ENCODE measurements at places on chromosomes 6 and 20. TPM values are rescaled to one million over a fixed set of nuclear protein-coding genes. Genes with fewer than 3 reads are reported as not detected.

The EFCAB8 gene
- total RNA-seq, result 2.7 TPM

The GUCA1A gene
- not detected for total RNA-seq

GRCh38 chr6:124714728-124715127 is 247.5 kb upstream of the RNF217 start:
- H3K4me1 ChIP-seq, result no peaks in the 10 kb centered on the region
- no peak overlapping the region for H3K27ac ChIP-seq
- H3K36me3 ChIP-seq, result no peaks in the 10 kb centered on the region
- no peaks in the 10 kb centered on the region for H3K27me3 ChIP-seq
- no peak overlapping the region for H3K4me3 ChIP-seq

GRCh38 chr6:43860285-43860684 is 90.3 kb downstream of the VEGFA start:
- H3K27ac ChIP-seq, result no peak overlapping the region
- no peaks in the 10 kb centered on the region for H3K36me3 ChIP-seq
- peaks cover 19% of the 10 kb centered on the region for H3K27me3 ChIP-seq
- no peaks in the 10 kb centered on the region for H3K4me1 ChIP-seq

DNA sequence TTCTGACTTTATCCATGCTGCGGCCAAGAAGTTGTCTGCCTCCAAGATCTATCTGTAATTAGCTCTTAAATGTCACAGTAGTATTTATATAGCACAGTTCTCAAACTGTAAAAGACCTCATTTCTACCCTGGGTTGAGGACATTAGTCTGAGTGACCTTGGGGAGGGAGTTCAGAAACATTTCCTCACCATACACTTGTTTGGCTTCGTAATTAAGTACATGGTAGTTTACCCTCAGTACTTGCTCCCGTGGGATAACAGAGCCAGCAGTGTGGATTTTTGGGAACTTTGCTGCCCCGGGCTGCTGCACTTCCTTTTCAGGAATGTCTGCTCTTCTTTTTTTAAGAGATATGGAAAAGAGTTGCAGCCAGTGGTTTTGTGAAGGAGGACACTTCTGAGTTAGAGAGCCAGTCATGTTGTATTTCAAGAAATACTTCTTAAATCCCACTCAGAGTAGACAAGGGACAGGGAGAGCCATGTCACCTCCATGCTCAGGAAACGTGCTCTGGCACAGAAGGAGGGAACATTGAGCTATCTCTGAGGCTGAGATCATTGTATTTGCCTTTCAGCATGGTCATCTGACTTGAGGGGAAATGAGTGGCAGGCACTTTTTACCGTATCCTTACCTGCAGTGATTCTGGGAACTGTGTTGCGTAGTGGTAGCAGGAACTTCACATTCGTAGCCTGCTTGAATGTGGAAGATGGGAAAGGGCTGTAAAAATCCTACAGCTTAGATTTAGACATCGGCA is 33.6 kb downstream of the RPRD1B start:
- H3K36me3 ChIP-seq, result peaks cover 100% of the 10 kb centered on the region
- no peaks in the 10 kb centered on the region for H3K27me3 ChIP-seq
- no peak for DNase-seq
- H3K4me1 ChIP-seq, result peaks cover 20% of the 10 kb centered on the region
- H3K27ac ChIP-seq, result peak overlapping the region; percentile 8
